ENCODE measurements at places on chromosomes 1 and 21.

- no peak for DNase-seq
These were observed 57.3 kb upstream of the EFHD2 start for GRCh38 chr1:15352128-15352957.

- DNase-seq, result peak; percentile 15
These were observed 499.2 kb downstream of the OMA1 start for GRCh38 chr1:58047265-58047858.

GRCh38 chr1:164914208-164914607 lies 355.2 kb downstream of the PBX1 start:
- DNase-seq, result no peak

DNA sequence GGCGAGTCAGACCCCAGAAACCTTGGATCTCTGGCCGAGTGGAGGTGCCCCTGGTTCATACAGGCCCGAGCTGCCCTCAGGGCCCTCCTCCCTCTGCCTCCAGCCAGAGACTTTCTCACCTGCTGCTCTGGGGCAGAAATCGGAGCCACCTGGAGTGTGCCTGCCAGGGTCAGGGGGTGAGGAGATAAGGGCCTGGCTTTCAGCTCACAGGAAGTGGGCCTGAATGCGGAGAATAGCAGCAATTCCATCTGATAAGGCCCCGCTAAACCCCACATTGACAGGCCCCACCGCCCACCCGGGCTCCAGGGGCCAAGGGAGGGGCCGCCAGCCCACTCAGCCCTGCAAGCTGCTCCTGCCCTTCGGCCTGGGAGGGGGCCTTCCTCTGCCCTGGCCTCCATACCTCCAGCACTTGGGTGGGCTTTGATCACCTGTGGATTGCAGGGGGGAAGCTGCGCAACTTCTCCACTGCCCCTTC lies 123.7 kb upstream of the ARHGEF16 start:
- no peak for DNase-seq

DNA sequence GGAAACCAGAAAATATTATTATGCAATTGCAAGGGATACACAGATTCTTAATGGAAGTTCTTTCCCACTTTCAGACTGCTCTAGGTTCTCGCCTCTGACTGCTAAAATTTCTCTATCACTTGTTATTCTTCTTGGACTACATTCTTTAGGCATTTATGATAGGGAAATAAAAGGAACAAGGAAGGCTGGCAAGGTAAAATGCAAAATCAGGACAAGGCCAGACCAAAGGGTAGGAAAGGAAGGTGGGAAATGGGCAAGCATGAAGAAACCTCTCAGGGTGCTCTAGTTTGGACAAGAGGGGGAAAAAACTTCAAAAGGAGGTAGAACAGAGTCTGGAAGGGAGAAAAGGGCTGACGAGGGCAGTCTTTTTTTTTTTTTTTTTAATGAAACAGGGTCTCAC lies 26.2 kb downstream of the UROD start:
- DNase-seq, result no peak

DNA sequence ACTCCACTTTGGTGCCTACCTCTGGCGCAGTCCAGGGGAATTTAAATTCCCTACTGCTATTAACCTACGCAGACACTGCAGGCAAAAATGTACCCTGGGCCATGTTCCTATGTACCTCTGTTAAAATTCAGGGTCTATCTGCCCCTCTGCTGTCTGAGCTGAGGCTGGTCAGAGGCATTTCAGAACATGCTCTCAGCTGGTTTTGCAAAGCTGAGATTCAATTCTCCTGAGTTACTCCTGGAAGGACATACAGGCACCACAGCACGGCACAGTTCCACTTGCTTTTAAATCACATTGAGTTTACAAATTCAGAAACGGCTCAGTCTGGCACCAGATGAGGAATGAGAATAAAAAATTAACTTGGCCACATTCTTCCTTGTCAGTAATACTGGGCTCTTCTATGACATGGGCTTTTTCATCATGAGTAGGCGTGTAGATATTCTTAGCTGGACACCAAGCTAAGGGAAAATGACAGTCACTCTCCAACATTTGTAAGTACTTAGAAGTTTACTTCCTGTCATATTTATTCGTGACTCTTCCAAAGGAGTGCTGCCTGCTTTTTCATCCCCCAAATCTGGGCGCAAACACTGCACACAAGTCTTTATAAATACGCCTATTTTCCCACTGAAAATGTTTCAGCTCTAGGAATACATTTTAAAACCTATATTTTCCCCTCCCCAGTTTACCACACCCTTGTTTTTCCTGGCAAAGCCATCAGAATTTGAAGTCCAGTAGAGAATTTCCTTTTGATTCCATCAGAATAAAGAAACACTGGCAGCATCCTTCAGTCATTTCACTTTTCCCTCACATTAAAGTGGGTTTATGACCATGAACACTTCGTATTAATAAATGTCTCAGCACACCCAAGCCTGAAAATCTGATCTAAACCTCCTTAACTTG lies 1.9 kb downstream of the C1orf198 start:
- DNase-seq, result no peak

GRCh38 chr1:155831279-155831976 lies 25.6 kb downstream of the GON4L start:
- DNase-seq, result no peak

- DNase-seq, result no peak
These were observed 32.4 kb upstream of the BSDC1 start for GRCh38 chr1:32426489-32427255.
